ENCODE measurements at places on chromosomes 13 and 19. TPM values are rescaled to one million over a fixed set of nuclear protein-coding genes. Genes with fewer than 3 reads are reported as not detected.

Gene AP1M2
- 2.1 TPM for total RNA-seq

Gene ZNF264
- total RNA-seq, result 30.4 TPM

Gene KISS1R
- total RNA-seq, result 2.3 TPM

Gene METTL21C
- 0.69 TPM for total RNA-seq

Gene MEX3D
- 33.9 TPM for total RNA-seq

Gene SCEL
- 0.23 TPM for total RNA-seq

Gene CNMD
- 6.0 TPM for total RNA-seq

Gene ZNF726
- total RNA-seq, result 15.0 TPM

Gene C5AR2
- total RNA-seq, result 0.46 TPM

Gene STXBP2
- total RNA-seq, result 3.5 TPM

Gene C19orf18
- not detected for total RNA-seq

Gene KLK1
- not detected for total RNA-seq

Gene KLK4
- not detected for total RNA-seq

Gene GJA3
- total RNA-seq, result not detected

Gene CGB7
- total RNA-seq, result not detected

Gene ICAM1
- total RNA-seq, result 1.8 TPM

Gene CYP4F2
- total RNA-seq, result not detected

Gene RASL11A
- total RNA-seq, result 4.6 TPM

Gene ZNF358
- total RNA-seq, result 11.3 TPM

Gene ZNF799
- total RNA-seq, result 6.5 TPM

Gene LACC1
- total RNA-seq, result 4.4 TPM

Gene ZNF160
- 33.0 TPM for total RNA-seq

Gene KIR3DL1
- total RNA-seq, result not detected

Gene HCST
- total RNA-seq, result 0.92 TPM

Gene TBXA2R
- 1.4 TPM for total RNA-seq

Data from diencephalon (tissue), 1 donor.